ENCODE measurements at places on chromosomes 11 and 22.

- no peak for DNase-seq
Measured at GRCh38 chr11:58963551-58964104, 24.3 kb downstream of the GLYATL1 start.

DNA sequence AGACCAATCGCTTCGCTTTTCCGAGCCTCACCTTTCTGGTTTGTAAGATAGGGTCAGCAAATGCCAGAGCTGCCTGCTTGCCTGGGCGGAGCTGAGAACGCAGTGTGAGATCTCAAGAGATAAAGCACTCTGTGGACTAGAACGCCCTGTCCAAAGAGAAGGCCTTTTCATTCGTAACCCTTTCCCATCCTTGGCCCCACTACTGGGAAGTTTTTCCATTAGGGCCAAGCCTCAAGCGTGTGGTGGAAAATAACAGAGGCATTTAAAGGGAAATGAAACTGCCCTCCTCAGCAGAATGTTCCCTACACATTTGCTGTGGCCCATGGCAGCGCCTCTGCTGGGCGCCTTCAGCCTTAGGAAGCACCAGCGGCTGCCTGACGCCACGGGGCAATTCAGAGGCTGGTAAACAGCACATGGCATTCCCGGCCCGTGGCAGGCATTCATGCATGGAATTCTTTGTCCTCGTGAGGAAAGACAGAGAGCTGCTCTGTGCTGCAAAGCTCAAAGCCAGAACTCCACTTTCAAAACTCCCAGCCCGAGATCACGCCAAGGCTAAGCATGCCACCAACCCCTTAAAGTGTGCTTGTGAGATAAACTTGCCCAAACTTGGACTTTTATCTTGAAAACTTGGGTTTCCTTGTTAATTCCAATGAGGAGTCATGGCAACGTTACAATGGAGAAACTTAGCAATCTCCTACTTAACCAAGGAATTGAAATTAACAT lies 38.1 kb downstream of the AHNAK start:
- no peak for DNase-seq

DNA sequence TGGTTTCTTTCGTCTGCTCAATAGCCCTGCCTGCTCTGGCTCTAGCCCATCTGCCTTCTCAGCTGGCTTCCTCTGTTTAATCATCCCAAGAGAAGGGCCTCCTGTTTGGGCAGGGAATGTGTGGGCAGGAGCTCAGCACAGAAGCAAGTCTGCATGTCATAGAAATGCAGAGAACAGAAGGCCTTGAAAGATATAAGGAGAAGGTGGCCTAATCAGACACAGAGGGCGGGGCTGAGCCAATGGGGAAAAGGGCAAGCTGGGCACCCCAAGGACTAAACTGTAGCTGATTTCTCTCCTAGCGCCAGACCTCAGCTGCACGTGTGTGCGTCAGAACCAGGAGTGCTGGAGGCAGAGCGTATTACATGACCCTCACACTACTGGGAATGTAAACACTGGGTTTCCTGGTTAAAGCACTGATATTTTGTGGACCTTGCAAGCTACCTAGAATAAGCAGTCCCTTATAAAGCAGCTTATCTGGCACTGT lies 7.6 kb upstream of the CCKBR start:
- no peak for DNase-seq

DNA sequence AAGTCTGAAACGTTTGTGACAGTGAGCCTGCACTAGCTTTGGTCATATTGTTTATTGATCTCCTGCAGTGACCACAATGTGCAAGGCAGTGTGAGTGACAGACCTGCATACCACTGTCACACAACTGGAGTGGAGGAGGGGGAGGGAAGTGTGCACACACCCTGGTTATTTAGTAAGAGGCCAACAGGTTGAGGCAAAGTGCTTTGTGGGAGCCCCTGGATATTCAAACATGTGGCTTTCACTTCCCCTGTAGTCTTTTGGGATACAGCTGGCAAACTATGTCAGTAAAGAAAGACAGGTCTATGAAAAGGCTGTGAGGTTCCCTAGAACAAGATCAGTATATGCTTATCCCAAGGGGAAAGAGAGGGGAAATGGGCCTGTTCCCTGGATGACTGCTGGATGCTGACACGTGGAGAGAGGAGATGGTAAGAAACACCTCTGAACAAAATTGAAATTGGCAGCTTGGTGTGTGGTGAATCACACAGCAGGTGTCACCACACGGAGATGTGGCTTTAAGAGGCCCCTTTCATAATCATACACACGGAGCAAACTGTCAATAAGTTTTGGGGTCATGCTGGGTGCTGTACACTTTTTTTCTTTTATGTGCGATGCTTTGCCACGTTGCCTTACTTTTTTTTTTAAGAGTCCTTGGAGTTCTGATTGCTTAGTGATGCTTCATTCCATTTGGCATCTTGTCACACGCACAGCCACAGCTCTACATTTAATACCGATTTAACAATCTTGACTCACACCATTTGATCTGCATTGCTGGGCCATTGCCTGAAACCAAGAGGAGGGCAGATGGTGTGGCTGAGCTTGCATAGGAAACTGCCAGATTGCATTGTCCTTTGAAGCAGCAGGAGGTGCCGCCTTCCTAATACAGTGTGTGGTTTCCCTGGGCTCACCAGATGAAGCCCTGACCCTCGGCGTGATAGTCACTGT lies 11.3 kb downstream of the OSBP2 start:
- peak; percentile 38 for DNase-seq

DNA sequence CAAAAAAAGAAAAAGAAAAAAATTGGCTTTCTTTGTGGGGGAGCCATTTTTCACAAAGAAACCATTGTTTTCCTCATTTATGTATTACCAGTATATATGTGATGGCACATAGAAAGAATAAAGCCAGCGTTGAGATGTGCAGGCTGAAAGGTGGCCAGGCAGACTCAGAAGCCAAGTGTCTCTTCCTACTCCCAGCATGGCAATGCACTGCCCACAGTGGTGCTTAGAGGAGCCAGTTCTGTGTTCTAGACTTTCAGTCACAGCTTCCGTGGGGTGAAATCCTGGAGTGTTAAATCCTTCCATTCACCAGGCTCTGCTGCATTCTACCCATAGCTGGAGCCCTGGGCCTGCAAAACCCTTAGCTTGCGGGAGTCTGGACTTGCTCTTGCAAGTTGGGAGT lies 18.9 kb downstream of the SNAP29 start:
- no peak for DNase-seq

All from GOT3 (cell line).